ENCODE measurements at places on chromosomes 4 and X.

DNA sequence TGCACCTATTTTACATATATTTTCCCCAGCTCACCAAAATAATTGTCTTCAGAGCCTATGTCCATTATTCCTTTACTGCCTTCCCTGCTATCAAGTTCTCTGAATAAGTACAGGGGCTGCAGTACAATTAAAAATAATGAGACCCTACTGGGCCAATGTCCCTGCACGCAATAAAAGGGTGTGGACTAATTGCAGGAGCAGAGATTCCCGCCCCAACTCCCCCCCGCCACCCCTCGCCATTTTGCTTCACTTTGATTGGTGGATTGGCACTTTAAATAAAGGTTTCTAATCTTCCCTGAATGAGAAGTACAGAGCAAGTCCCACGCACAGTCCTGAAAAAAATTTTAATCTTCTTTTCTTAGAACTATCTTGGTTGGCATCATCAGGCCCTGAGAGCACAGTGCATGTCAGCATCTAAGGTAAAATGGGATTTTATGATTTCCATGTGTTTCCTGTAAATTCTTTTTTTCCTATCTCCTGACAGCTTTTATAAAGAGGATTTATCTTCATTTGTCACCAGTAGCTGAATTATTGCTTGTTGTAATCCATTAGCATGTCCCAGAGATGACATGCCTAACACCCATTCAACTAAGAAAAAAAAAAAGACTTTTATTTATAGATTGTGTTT, at the start of gene AMBN:
AMBN (plus strand) TSS at position 302 of the 628 bp plus-strand sequence; CDS start at position 405, 103 bp downstream.
- no peak for DNase-seq

GRCh38 chr4:109559625-109559982, 442 bp upstream of the MCUB start:
- peak; percentile 47 for DNase-seq

DNA sequence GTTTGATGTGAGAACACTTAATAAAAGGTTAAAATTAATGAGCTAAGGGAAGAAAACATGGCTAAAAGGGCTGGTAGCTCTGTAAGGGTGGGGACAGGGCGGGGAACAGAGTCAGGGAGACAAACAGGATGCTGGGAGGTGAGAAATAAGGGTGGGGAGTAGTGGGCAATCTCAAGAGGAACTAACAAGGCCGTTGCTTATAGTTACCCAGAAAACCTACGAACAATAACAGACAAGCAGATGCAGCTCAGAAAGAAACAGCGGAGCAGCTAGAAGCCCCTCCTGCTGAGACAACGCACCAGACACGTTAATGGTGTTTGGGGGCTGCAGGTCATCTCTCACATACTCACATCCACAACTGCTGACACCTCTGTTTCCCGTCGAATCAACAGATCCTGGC, 9.7 kb upstream of the KLF3 start:
- DNase-seq = no peak

DNA sequence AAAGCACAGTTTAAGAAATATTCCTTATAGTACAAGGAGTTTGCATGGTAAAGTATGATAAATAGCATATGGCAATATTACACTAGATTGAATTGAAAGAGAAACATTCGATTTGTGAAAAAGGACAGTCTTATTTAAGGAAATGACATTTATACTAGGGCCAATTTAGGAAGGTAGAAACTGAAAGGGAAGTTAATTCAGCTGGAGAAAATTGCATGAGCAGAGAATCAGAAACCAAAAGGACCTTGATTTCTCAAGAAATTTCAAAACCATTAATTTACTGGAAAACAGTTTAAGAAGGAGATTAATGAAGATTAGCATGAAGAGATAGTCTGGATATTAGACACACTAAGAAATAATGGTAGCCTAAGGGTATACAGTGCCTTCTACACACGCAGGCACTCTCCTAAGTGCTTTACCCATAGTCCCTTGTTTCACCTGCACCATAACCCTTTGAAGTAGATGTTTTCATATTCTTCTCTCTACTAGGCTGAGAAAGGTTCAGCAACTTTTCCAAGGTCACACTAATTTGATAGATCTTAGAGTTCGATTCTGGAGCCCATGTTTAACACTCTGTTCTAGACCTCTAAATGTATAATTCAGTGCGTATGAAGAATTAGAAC, 259.1 kb upstream of the SLIT2 start:
- DNase-seq = no peak

DNA sequence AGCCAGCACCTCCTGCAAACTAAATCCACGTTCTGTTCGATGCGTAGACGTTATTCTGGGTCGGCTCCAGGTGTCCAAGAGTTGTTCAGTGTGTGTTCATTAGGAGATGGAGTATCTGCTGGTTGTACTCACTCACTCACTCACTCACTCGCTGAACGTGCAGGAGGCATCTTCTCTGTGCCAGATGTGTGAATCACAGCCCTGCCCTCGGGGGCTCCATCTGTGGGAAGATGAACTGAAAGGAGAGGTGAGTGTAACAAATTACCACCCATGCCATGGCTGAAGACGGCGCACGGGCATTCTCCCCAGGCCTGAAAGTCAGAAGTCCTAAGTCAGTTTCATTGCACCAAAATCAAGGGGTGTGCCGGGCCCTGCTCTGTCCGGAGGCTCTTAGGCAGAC, 16.1 kb downstream of the NSG1 start:
- no peak for DNase-seq

DNA sequence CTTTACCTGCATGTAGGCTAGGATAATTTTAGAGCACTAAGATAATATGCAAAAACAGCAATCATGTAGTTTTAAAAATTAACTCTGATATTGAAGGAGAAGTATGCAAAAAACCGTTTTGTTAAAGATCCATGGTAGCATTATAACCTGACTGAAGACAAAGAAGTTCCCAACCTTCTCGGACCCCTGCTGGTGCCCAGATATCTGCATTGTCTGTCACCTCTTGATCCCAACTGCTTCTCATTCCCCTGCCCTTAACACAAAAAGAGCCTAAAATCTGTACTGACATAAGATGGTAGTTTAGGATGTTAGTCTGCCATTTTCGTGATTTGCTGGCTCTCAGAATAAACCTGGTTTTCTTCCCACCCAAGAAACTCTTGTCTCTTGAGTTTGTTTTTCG, 61.5 kb upstream of the UCP1 start:
- DNase-seq = no peak

DNA sequence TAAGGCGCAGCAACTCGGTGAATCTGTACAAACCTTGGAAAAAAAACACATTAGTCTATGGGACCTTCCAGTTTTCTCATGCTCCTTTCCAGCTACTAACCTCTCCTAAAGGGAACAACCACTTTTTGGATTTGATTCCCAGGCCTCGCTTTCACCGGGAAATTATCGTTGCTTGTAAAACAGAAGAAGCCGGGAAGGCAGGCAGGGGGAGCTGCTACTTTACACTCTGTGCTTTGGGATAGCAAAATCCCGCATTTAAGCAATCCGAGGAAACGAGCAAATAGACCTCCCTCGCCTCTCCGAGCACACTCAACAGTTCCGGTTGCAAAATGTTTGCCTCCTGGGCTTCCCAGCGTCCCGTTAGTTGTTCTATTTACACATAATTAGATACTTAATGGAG, 1.2 kb downstream of the CD38 start:
- no peak for DNase-seq

- no peak for DNase-seq
Measured at GRCh38 chrX:155745792-155746191, 133.0 kb upstream of the TMLHE start.

DNA sequence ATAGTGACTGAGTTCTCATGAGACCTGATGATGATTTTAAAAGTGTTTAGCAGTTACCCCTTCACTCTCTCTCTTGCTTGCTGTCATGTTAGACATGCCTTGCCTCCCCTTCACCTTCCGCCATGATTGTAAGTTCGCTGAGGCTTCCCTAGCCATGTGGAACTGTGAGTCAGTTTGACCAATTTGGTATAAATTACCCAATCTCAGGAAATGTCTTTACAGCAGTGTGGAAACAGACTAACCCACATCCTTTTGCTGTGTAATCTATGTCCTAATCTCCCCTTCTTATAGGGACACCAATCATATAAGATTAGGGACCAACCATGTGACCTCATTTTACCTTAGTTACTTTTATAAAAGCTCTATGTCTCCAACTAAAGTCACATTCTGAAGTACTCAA, 677.8 kb downstream of the ADGRL3 start:
- DNase-seq = no peak

DNA sequence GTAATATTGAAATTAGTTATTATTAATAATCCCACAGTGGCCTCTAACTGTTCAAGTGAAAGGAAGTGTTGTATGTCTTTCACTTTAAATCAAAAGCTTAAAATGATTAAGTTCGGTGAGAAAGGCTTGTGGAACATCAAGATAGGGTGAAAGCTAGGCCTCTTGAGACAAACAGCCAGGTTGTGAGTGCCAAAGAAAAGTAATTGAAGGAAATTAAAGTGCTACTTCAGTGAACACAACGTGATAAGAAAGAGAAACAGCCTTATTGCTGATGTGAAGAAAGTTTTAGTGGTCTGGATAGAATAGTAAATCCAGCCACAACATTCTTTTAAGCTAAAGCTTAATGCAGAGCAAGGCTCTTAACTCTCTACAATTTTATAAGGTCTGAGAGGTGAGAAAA, 42.6 kb upstream of the IL13RA2 start:
- DNase-seq = no peak

DNA sequence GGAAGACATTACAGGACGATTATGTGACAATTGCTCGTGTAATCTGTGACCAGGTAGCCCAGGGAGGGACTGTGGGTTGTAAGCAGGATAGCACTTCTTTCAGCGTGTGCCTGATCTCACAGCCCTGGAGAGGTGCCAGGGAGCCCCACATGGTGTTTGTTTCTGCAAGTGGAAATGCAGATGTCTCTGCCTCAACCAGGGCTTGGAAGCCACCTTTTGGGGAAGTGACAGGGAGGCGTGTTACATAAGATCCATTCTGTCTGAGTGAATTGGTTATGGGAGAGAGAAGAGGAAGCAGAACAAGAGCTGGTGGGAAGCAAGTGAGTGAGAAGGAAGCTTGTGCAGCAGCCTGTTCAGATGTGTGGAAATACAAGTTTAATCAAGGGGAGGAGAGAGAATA, 104.5 kb upstream of the GATB start:
- no peak for DNase-seq

DNA sequence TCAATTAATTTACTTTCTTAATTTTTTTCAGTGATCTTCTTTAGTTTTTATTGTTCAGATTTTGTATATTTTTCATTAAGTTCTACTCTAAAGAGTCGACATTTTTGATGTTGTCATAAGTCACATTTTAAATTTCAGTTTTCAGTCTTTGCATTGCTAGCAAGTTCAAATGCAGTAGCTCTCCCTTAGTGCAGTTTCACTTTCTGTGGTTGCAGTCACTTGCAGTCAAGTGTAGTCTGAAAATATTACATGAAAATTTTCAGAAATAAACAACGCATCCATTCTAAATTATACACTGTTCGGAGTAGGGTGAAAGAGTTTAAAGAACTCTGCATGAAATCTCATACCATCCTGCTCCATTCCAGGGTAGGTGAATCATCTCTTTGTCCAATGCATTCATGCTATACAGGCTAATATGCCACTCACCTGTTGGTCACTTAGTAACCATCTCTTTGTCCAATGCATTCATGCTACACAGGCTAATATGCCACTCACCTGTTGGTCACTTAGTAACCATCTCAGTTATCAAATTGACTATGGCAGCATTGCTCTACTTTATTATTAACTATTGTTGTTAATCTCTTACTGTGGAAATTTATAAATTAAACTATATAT, 356.9 kb downstream of the STPG2 start:
- no peak for DNase-seq

DNA sequence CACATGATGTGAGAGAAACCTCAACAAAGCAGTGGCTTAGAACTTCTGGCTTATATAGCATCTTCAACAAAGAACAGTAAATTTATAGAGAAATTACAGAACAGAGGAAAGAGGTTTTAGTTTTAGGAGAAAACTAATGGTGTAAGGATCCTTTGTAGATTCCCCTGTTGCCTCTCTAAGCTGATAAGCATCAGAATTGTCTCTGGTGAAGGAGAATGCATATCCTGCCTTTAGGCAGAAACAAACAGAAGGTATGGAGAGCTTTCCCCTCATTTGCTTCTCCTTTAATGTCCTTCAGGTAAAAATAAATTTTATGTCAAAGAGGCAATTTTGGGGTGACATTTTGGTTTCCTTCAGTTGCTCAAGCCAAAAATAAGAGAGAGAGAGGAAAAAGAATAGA, 625.9 kb downstream of the CCSER1 start:
- DNase-seq = no peak

DNA sequence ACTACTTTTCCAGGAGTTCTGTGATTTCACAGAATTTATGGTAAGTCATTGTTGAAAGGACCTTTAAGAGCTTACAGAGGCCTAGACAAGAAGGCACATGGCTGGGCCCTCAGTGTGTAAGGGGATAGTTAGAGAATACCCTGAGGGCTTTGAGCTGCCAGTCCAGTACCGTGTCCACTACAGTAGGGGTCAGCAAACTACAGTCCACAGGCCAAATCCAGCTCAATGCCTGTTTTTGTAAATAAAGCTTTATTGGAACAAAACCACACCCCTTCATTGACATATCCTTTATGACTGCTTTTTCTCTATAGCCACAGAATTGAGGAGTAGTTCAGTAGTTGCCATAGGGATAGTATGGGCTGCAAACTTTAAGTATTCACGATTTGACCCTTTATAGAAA, 176.2 kb downstream of the MID1 start:
- DNase-seq = no peak

- no peak for DNase-seq
Measured at GRCh38 chr4:168485156-168485910, 5.0 kb upstream of the DDX60L start.

DNA sequence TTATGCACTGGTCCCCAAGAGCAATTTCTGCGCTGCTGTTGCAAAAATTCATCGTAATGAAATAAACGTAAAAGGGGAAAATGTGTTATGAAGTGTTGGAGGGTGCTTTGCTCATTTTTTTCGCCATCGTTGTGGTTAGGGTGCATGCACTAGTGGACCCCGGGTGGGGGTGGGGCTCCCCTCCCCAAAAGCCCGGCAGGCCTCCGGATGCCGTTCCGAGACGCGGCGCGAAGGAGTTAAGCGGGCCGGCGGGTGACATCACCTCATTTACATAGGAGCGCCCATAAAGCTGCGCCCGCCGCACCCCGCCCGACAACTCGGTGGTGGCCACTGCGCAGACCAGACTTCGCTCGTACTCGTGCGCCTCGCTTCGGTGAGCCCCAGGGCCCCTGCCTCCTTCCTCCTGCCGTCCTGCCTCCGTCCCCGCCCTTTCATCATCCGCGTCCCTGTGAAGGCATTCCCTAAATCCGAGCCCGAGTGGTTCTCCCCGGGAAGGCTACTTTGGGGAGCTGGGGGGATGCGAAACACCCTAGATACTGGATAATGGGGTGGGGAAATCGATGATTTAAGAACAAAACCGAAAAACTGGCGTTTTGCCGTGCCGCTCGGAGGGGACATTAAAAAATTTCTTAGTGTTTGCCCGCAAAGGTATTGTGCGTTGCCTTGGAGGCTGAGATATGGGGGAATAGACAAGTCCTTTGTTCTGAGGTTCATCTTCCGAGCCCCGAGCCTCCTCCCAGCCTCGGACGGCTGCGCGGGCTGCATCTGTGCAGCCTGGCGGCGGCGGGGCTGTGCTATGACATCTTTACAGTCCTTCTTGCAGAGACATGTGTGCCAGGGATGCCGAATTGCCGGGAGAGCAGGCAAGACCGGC, at the start of gene TMSB4X:
TMSB4X (plus strand) TSS at position 315 of the 874 bp plus-strand sequence.
- peak; percentile 86 for DNase-seq

GRCh38 chrX:24285082-24285481, 28.8 kb downstream of the SUPT20HL2 start:
- DNase-seq = no peak

- no peak for DNase-seq
Measured at GRCh38 chrX:48179691-48180090, 16.9 kb downstream of the SSX5 start.

GRCh38 chr4:23973308-23973855, 83.5 kb upstream of the PPARGC1A start:
- DNase-seq = no peak

All from stimulated activated CD4-positive, alpha-beta T cell treated with anti-CD3 and anti-CD28 coated beads, Interleukin-4, amount 100 ng/mL, for 24 hours (primary cell).